ENCODE measurements at places on chromosomes 7 and 10.

GRCh38 chr7:7909376-7909775 is 59.2 kb upstream of the GLCCI1 start:
- DNase-seq, result no peak

- DNase-seq, result no peak
Observed at GRCh38 chr10:3791974-3792633, 7.1 kb upstream of the KLF6 start.

DNA sequence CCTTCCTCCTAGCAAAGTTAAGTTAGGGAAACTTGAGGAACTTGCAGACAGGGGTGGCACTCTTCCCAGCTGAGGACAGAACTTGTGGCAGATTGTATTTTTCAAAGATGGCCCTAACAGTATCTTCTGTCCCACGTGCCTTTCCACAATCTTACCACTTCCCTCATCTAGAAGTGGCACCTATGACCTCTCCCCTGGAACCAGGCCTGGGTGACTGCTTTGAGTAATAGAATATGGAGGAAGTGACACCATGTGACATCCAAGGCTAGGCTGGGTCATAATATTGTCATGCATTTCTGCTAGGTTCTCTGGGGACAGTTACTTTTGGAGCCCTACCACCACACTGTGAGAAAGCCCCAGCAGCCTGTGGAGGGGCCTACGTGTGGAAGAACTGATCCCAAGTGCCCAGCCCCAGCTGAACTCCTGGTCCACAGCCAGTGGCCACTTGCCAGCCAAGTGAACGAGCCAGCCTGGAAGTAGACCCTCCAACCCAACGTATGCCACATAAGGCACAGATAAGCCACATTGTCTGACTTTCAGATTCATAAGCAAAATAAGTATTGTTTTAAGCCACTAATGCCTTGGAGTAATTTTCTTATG is 193.7 kb downstream of the PTPN20 start:
- no peak for DNase-seq

DNA sequence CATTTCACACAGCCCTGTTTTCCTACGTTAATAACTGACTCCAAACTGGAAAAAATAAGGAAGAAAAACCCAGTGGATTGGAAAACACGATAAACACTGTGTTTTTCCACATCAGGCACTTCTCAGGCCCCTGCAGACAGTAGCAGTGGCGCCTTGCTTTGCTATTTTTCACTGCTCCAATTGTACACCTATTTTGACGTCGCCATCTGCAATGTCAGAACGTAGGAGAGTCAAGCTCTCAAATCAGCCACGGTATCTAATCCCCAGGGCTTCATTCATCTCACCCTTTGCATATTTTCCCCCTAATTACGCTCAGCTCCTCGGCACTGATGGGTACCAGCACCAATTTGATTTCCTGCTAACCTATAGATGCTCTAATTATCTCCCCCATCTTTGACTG is 338.1 kb upstream of the GALNT17 start:
- DNase-seq, result no peak

DNA sequence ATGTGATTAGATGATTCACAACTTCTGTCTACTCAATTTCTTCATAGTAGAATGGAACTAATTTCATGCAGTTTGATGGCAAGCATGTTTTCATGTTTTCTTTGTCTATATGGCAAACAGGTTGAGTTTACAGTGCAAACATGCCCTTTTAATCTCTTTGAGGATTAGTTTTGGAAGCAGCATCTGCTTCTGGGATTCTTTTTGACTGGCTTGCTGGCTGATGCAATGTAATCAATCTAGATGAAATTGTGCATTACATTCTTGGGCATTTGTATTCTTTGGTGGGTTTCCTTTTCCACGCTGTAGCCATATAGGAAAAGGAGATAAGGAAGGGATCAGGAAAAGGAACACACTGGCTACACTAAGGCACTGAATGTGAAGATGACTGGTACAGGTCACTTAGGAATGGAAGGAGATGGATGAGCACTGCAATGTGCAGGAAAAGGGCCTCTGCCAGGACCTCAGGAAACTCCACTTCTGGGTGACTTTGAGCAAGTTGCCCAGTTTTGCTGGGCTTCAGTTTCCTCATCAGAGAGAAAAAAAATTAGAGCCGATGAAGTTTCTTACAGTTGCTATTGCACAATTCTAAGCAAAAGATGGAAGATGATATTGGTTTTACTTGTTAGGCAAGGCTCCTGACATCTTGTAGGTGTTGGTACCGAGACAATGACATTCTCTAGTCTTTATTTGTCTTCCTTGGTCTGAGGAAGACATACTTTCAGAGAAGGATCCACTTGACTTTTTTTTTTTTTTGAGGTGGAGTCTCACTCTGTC is 269.1 kb downstream of the SUGCT start:
- DNase-seq, result no peak

DNA sequence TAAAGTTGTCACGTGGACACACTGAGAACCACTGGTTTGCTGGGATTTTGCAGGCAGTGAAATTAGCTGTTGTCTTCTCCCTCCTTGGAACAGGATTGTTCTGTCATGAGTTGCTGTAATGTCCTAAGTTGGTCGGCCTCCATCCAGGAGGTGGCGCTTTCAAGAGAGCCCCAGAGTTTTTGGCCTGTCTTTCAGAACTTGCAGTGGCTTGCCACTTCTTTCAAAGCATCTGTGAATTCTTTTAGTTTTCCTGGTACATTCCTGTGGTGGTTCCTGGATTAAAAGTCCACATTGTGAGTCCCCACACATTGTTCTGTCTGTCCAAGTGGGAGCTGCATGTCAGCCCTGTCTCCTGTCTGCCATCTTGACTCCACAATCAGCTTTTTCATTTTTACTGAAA is 133.8 kb downstream of the PON1 start:
- no peak for DNase-seq

DNA sequence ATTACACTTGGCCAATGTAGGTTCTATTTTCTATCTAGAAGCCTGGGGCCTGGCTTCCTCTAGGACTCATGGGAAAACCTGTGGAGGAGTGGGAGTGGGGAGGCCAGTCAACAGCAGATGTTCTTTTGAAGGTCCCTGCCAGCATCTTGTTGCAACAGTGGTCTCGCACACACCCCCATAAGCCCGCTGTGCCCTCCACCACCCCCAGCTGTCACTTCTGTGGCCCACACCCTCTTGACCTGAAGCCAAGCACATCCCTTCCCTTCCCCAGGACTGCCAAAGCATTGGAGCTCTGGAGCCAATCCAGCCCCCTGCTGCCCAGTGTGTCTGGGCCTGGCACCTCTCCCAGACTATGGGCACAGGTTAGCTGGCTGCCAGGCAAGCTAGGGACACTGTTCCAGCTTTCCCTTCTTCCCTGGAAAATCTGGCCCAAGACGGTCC is 1.9 kb upstream of the STX1A start:
- no peak for DNase-seq

- DNase-seq, result no peak
Observed at GRCh38 chr10:25294032-25294926, 119.5 kb downstream of the GPR158 start.

DNA sequence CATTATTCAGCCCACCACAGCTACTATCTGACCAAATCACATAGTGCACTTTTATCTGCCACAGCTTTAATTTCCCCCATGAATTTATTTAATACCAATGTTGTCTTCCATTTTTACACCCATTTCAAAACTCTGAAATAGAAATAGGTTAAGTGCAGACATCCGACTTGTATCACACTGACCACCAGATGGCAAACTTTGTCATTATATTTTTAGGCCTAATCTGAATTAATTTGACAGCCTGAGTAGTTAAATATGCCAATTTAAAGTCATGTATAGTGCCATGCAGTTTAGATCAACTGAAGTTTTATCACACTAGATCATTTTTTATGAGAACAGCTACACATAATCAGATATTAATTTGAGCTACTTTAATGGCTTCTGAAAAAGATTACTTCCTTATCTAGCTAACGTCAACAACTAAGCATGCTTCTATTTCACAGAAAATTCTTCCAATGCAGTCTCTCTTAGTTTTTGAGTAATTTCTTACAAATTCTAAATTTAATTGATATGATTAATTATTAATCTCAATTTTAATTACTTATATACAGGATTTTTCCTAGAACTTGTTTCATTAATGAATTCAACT is 566.4 kb downstream of the GFRA1 start:
- no peak for DNase-seq

- DNase-seq, result no peak
Observed at GRCh38 chr7:19575909-19576557, 132.8 kb downstream of the POLR1F start.

DNA sequence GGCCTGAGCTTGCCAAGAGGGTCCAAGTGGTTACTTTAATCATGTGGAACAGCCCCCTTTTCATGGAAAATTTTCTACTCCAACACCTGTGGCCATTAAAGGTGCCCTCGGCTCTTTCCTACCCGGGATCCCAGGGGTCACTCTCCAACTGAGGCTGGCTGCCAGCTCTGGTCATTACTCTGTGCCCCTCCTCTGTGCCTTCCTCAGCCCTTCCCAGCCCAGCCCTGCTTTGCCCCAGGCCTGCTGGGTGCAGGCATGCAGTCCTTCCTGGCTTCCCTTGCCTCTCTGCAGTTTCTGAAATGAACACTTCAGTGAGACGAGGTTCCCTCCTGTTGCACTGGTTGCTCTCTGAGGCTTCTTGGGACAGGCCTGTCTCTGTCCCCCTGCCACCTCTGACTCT is 951.1 kb upstream of the ZNF722 start:
- DNase-seq, result no peak

DNA sequence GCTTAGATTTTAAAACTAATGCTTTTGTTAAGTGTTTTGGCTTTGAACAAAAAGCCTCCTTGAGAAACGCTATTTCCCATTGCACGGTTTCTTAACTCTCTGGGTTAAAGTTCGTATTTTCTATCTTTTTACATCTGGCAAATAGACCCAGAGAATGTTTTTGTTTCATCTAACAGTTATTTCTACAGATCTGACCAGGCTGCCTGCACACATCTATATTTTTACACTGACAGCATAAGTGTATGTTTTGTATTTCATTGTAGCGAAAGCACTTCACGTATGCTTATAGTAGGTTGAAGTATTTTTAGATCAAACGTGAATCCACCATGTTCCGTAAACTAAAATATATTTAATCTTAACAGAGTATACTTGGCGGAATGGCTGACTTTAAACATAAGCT is 477.3 kb downstream of the SDK1 start:
- no peak for DNase-seq

GRCh38 chr10:105063796-105064195 is 422.7 kb downstream of the SORCS3 start:
- no peak for DNase-seq
